ENCODE measurements at places on chromosomes 12 and 14.

- DNase-seq: no peak
Measured at GRCh38 chr14:101471723-101472517, 89.4 kb upstream of the DIO3 start.

GRCh38 chr12:67716817-67717216, 68.3 kb downstream of the DYRK2 start:
- no peak for DNase-seq

DNA sequence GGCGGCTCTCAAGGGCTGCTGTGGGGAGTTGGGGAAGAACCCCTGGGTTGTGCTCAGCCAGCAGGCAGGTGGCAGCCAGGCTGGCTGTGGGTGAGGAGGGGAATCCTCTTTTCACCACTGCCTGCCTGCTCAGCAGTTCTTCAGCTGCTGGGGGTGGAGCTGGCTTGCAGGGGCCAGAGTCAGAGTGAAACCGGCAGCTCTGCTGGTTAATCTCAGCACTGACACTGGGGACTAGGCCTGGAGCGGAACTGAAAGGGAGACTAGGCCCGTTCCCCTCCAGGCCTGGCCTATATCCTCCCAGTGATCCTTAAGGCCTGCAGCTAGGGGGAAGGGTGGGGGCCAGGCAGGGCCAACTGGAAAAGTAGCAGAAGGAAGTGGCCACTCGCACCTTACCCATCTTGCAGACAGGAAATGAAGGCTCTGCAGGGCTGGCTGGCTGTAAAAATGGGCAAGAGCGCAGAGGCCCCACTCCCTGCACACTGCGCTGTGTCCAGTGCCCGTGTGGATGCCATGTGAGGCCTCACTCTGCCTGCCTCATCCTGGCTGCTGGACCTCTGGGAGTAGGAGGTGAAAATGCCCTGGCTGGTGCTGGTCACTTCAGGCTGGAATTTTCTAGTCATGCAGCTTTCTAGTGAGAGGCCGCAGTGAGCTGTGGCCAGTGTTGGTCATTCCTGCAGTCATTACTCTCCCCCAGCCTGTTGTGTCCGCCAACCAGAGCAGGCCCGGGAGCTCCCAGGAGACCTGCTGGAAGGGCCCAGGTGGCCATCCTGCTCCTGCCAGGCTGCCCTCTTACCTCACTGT, 39.4 kb downstream of the SH2B3 start:
- DNase-seq: no peak

DNA sequence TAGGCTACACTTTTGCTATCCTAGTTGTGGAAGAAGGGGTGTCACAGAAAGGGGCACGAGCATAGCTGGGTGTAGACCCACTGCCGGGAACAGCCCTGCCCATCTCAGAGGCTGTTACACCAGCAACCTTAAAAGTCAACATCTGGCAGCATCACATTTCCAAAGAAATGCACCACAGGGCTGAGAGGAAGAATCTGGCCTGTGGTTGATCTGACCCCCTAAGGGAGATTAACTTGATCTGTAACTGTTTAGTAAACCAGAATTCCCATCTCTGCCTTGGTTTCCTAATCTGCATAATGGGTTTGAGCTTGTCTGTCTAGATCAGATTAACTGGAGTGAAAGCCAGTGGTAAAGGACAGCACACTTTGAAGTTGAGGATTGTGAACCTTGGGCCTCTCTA, 1.3 kb downstream of the LRP1-AS start:
- DNase-seq: no peak

DNA sequence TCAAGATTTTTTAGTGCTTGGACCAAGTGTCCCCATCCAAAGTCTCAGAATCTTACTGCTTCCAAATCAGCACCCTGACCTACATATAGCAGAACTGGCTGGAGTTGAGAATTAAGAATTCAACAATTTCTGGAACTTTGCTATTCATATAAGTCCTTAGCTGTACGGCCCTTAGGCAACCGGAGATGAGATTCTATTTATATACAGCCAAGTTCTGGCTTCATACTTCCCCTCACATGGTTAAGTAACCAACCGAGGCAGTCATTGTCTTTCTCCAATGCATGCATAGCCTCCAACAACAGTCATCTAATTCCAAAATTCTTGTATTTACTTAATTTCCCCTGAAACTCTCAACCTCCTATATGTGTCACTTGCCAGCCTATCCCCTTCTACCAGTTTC, 76.6 kb downstream of the SINHCAF start:
- no peak for DNase-seq

DNA sequence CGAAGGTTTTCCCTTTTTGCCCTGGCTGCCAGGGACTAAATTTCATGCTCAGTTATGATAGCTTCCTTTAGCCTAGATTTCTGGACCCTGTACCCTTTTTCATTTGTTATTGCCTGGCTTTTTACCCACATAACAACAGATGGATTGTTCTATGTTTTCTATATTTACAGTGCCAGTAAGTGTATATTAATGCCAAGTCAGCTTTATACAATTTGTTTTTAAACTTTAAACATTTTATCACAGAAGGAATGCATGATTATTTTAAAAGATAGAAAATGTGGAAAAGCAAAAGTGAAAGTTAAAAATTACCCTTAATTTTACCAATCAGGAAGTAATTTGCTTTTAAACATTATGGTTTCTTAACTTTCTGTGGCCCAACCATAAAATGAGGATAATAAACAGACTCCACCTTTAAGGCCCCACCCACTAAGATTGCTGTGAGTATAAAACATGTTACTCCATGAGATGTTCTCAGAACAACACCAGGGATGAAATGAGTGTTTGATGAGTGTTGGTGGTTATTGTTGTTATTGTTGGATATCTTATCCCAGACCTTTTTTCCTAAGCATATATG, 496.8 kb downstream of the EGLN3 start:
- no peak for DNase-seq

GRCh38 chr12:126874427-126875026, 1392.4 kb upstream of the TMEM132C start:
- DNase-seq: no peak

- DNase-seq: no peak
Measured at GRCh38 chr12:26091822-26092221, 33.0 kb downstream of the BHLHE41 start.

- no peak for DNase-seq
Measured at GRCh38 chr12:13079440-13079906, 24.0 kb downstream of the GSG1 start.

DNA sequence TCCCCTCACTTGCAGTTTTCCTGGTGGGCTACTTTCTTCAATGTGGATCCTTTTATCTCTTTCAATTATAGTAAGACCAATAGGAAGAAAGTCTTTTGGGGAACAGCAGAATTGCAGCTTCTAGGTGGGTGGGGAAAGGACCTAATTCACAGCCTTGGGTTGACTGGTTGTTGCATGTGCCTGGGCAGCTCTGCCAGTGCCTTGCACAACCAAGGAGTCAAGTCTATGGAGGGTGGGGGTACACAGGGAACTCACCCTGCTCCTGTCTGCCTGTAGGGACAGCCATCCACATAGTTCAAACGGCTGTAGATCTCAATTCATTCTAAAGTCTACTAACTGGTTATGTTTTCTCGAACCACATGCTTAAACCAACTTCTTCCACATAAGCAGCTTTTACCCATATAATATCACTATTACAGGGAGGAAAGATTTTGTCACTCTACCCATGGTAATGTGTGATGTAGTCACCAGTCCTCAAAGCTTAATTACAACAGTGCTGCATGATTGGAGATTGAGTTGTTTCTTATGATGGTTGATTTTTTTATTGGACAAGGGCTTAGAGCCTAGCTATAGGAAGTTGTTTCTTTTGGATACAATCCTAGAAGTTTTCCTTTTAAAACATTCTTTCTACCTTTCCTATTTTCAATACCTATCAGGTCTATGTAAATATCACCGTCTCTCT, 117.7 kb upstream of the FRMD6 start:
- DNase-seq: no peak

- no peak for DNase-seq
Measured at GRCh38 chr12:53618275-53618674, 7.9 kb downstream of the ATF7 start.

- no peak for DNase-seq
Measured at GRCh38 chr14:36167431-36167830, 9.1 kb downstream of the PTCSC3 start.

DNA sequence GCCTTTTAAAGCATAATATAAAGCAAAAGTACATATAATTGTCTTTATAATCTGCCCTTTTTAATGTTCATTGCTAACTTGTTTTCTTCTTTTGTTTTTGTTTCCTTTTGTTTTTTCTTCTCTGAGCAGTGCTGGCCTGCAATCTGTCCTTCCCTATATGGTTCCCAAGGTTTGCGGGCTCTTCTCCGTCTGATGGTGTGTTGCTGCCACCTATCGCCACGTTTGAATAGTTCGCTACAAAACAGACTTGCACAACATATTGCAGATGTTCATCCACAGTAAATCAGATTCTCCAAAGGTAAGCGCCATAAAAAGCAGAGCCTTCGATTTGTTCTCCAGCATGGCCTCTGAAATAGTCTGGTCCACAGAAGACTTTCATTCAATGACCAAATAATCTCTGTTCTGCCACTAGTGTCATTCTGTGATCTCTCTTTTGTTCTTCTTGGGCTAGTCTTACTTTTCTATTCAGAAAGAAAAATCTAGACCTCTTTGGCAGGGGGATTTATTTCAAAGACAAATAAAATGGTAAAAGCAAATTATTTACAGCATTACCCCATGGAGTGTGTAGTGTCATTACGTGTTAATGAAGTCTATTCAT, 33.5 kb downstream of the C12orf50 start:
- peak; percentile 62 for DNase-seq

DNA sequence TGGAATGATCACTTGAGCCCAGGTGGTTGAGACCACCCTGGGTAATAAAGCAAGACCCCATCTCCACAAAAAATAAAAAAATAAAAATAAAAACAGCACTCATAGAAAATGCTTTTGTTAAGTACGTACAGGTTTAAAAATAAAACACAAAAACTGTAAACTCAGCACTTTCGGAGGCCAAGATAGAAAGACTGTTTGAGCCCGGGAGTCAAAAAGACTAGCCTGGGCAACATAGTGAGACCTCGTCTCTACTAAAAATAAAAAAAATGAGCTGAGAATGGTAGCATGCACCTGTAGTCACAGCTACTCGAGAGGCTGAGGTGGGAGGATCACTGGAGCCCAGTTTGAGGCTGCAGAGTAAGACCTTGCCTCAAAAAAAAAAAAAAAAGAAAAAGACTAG, 7.5 kb downstream of the ATP6V1D start:
- no peak for DNase-seq

DNA sequence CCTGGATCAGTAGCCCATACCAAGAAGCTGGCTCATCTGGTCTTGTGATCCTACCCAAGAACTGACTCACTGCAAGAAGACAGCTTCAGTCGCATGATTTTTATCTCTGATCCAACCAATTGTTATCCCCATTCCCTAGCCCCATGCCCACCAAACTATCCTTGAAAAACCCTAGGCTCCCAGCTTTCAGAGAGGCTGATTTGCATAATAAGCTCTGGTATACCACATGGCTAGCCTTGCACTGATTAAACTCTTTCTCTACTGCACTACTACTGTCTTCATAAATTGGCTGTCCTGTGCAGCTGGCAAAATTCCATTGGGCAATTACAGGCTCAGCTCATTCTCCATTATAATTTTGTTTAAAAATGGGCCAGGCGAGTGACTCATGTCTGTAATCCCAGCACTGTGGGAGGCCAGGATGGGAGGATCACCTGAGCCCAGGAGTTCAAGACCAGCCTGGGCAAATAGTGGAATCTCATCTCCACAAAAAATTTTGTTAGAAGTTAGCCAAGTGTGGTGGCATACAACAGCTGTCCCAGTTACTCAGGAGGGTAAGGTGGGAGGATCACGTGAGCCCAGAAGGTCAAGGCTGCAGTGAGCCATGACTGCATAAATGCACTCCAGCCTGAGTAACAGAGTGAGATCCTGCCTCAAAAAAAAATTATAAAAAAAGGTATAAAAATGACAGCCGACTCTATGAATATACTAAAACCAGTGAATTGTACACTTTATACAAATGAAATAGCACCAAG, 76.7 kb upstream of the EIF5 start:
- peak; percentile 57 for DNase-seq

DNA sequence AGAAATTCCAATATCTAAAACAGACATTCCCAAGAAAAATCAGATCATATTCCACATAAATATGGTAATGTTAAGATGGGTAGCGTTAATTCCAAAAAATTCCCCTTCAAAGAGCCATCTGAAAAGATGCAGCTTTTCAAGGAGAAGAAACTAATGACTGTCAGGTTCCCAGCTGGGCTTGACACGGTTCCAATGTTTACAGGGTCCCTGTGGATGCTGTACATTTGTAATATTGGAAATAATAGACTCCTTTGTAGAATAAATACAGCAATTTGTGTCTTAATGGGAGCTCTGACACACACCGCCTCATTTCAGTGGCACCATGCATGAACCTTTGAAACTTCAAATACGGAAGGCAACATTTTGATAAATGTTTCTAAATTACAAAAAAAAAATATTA, 140.6 kb downstream of the ITPR2 start:
- DNase-seq: no peak

DNA sequence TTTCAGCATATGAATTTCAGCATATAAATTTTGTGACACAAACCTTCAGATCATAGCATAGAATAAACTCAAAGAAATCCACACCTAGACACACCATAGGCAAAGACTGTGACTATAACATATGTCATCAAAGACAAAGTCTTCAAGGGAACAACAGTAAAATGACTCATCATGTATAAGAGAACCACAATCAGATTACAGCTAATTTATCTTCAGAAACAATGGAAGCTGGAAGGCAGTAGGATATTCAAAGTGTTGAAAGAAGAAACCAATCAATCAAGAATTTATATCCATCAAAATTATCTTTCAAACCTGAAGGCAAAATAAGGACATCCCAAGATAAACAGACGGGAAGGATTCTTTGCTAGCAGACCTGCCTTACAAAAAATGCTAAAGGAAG, 29.0 kb downstream of the DLK1 start:
- no peak for DNase-seq

DNA sequence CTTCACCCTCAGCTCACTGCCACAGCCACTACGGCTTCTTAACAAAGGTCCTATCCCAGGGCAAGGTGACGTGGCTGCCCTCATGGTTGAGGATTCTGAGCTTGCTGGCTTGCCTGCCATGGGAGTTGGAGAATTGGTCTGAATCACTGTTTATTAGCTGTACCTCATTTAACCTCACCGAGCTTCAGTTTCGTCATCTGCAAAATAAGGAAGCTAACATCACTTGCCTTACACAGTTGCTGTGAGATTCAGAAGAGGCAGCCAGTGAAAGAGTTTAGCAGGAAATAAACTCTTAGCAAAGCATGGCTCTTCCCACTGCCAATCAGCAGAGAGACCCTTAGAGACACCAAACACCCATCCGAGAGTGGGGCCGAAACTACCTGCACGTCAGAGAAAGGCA, 90.1 kb upstream of the KCNA1 start:
- DNase-seq: no peak

DNA sequence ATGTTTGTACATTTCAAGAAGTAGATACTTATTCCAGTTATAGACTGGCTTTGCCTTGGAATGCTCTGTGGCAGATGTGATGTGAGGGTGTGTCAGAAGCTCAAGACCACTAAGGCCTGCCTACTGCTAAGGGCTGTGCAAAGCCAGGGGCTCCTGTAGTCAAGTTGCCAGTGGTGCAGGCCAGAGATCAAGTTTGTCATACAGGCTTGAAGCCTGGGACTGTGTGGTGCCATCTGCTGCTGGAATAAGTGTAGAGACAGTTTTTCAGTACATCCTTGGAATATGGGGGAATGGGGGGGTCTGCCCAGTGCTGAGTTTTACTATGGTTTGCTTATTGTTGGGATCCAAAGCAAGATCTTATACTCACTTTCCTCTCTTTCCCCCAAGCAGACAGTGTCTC, 649.9 kb upstream of the FOXG1 start:
- no peak for DNase-seq
